PC-9 (cell line): ENCODE measurements at places on chromosomes 3 and 15.

DNA sequence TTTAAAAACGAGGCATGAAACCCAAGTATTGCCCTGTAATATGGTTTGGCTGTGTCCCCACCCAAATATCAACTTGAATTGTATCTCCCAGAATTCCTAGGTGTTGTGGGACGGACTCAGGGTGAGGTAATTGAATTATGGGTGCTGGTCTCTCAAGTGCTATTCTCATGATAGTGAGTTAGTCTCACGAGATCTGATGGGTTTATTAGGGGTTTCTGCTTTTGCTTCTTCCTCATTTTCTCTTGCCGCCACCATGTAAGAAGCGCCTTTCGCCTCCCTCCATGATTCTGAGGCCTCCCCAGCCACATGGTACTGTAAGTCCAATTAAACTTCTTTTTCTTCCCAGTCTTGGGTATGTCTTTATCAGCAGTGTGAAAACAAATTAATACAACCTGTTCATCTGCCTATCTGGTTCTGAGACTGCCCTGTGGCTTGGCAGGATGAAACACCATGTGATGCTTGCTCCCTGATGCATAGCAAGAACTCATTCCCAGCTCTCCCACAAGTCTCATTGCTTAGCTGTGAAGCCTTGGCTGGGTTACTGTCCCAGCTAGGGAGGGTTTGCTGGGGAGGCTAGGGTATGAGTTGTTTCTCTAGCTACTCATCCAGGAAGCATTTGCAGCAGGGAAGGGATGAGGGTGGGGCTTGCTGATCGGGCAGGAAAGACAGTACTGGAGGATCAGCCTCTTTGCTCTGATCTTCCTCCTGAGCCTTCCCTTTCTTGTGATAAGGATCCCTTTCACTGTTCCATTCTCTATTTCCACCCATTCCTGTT, 3.7 kb upstream of the SQOR start:
- DNase-seq = peak; percentile 31

GRCh38 chr3:105139881-105140560, 226.7 kb upstream of the ALCAM start:
- no peak for DNase-seq

- no peak for DNase-seq
These were observed 180.0 kb downstream of the CD47 start for GRCh38 chr3:107910713-107911259.

DNA sequence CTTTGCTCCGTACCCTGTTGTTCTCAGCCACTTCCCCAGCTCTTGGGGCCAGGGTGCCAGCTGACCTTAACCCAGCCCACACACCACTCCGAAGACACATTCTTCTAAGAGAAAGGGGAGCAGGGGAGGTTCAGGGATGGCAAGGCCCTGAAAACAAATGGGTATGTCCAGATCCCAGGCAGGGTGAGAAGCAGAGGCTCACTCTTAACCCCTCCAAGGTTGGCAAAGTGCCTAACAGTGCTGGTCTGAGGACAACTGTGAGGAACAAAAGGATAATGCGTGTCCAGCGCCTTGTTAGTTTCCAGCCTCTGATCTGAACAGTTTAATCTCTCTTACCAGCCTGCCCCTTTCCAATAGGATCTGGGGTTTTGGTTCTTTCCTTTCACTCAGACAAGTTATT, 1.5 kb downstream of the TMEM44 start:
- no peak for DNase-seq

GRCh38 chr3:183500981-183501704, 54.4 kb downstream of the KLHL6 start:
- DNase-seq = no peak

GRCh38 chr15:69504352-69505040, 51.9 kb downstream of the RPLP1 start:
- no peak for DNase-seq

DNA sequence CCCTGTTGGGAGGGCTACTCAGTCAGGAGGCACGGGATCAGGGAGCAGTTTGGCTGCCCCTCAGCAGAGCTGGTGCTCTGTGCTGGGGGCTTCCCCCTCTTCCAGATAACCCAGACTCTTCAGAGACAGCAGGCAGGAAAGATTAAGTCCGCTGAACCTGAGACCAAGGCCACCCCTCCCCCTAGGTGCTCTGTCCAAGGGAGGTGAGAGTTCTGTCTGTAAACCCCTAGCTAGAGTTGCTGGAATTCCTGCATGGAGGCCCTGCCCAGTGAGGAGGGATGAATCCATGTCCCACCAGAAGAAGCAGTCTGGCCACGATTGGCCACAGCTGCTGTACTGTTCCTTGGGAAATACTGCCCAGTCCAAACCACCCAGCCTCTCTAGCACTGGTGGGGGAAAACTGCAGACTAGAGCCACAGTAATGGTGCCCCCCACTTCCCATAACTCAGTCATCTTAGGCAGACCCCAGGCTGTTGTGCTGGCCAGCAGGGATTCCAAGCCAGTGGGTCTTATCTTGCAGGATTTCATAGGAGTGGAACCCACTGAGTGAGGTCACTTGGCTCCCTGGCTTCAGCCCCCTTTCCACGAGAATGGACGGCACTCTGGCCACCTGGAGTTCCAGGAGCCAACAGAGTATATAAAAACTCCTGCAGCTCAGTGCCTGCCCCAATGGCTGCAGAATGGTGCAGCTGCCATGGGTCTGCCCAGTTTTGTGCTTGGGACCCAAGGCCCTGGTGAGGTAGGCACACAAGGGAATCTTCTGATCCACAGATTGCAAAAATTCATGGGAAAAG, 42.9 kb downstream of the NPAP1 start:
- DNase-seq = no peak

DNA sequence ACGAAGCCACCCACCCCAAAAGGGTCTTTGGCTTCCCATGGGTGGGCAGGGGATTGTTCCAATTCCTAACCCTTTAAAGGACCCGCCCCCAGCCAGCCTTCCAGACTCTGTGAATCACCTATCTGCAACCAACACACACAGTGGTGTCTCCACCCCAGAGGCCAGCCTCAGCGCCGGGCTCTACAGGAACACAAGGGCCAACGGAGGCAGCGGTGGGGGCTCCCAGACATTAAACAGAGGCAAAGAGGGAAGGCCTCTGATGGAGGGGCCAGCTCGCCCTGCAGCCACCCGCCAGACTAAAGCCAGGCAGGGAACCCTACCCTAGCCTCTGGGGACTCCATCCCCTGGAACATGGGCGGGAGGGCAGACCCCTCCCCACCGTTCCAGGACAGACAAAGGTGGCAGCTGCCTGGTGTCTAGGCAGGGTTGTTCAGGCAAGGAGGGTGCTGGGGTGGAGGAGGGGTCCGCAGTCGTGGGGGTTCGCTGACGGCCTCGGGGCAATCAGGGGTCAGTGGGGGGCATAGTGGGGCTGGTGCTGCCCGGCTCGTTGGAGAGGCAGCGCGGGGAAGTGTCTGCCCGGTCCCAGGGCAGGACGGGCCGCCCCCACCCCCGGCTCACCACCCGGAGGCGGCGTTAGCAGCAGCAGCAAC, 448 bp downstream of the SHISA5 start:
- DNase-seq = peak; percentile 38

- no peak for DNase-seq
These were observed 72.3 kb downstream of the XXYLT1 start for GRCh38 chr3:195198426-195199346.

DNA sequence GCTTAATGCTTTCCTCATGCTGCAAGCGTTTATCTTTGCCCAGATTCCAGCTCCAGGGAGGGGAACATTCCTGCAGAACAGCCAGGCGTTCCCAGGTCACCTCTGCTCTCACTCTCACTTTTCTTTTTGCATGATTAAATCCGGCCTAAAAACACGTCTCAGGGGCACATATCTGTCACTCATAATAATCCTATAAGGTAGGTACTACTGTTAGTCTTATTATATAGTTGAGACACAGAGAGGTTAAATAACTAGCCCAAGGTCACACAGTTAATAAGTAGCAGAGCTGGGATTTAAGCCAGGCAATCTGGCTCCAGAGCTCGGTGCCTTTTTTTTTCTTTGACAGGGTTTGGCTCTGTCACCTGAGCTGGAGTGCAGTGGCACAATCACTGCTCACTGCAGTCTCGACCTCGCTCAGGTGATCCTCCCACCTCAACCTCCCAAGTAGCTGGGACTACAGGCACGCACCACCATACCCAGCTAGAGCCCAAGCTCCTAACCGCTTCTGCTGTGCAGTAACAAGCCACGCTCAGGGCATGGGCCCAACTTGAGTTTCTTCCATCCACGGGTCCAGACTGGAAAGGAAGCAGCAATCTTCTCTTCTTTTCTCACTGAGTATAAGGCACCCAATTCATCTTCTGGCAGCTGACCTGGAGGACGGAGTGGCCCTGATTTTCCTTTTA, 96.5 kb downstream of the LIPC start:
- peak; percentile 77 for DNase-seq

- DNase-seq = no peak
These were observed 15.0 kb downstream of the IL12A start for GRCh38 chr3:160003520-160004128.

- DNase-seq = no peak
These were observed 675.4 kb downstream of the OTOL1 start for GRCh38 chr3:162171970-162172369.

- DNase-seq = no peak
These were observed 782.2 kb downstream of the VGLL3 start for GRCh38 chr3:86208772-86209171.

DNA sequence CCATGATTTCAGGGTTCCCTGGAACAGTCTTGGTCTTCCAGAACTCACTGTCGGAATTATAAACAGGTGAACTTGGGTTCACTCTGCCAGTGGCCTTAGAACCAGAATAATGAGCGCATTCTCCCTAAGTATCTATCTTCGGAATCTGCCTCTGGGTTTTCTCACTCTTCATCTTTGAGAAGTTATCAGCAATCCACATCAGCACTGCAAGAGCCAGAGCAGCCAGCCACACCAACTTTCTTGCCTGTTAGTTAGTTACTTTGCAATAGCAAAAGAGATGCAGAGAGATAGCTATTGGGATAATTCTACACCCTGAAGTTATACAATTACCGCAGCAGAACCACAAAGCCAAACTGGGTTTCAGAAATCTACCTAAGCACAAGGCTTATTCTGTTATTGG, 25.8 kb downstream of the GLB1 start:
- DNase-seq = no peak

GRCh38 chr15:51281368-51281967, 56.9 kb downstream of the CYP19A1 start:
- peak; percentile 26 for DNase-seq

- DNase-seq = no peak
These were observed 283.3 kb upstream of the RGMA start for GRCh38 chr15:93372208-93372864.

- no peak for DNase-seq
These were observed 53.5 kb downstream of the WWTR1 start for GRCh38 chr3:149604125-149604875.

- DNase-seq = no peak
These were observed 138.3 kb downstream of the P3H2 start for GRCh38 chr3:189982321-189982945.

DNA sequence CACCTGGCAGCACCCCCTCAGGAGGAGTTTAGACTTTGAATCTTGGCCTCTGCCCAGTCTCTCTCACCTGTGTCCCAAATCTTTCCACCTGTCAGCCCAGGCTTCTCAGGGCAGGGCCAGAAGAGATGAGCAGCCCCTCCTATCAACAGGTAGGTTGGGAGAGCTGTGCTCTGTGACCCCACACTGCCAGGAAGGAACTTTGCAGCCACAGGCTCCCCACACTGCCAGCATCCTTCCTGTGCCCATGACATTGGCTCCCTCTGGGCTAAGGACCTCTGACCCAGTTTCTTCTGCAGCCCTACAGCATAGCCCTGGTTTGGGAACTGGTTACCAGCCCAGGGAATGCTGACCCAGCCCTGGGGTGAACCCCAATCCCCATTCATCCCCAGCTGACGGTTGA, 115.7 kb upstream of the IQSEC1 start:
- no peak for DNase-seq

GRCh38 chr3:42195879-42196330, 70.1 kb downstream of the CCK start:
- DNase-seq = no peak

DNA sequence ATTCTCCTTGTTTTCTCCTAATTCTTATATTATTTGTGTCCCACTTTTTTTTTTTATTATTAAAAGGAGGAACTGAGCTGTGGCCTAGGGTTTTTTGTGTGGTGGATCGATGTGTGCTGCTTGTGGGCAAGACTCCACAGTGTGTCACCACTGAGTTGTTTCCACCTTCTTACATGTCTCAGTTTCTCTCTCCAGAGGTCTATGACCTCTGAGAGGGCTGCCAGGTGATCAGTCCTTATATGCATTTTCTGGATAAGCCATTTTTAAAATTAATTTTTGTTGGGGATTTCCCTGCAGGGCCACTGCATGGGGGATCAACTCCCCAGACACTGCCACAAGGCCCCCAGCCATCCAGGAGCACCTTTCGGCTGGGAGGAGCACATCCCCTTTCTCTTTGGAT, 27.8 kb downstream of the IQCF6 start:
- no peak for DNase-seq

DNA sequence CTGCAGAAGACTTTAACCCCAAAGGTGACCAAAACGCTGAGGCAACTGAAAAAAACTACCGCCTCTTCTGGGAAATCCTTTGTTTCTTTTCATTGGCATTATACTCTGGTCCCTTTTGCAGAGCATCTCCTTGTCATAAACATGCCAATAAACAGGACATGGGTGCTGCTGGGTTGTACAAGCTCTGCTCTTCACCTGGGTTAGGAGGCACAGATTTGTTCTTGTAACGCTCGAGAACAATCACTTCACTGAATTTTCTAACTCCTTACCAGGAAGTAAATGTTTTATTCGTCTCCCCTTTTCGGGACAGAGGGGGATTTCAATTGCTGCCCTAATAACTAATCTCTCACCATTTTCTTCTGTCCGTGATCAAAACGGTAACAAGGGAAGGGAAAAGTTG, 1.3 kb downstream of the PLCH1 start:
- no peak for DNase-seq

- no peak for DNase-seq
These were observed 36.9 kb downstream of the HACD2 start for GRCh38 chr3:123547881-123548519.

GRCh38 chr15:99986297-99987118, 253.3 kb upstream of the LYSMD4 start:
- DNase-seq = no peak

DNA sequence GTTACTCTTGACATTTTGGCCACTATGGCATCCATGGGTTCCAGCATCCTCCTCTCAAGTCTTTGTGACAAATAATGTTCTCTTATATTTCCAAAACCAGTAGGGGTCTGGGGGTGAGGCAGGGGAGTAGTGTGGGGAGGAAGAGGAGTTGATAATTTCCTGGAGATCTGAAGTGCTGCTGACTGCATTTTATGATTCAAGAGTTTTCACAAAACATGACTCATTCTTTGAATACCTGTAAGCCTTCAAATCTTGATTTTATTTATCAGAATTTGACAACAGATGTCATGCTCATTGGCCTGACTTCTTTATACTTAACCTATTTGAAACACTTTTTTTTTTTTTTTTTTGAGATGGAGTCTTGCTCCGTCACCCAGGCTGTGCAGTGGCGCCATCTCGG, 98.8 kb upstream of the PLXND1 start:
- peak; percentile 43 for DNase-seq
